ENCODE measurements at places on chromosomes 3 and 15.
A peak's percentile ranks its signal among the peaks of the same experiment; 100 is the strongest.

GRCh38 chr3:27464646-27465045 lies 19.5 kb downstream of the SLC4A7 start:
- no peak overlapping the region for H3K4me3 ChIP-seq
- no peaks in the 10 kb centered on the region for H3K27me3 ChIP-seq
- no peaks in the 10 kb centered on the region for H3K36me3 ChIP-seq
- H3K27ac ChIP-seq: no peak overlapping the region

DNA sequence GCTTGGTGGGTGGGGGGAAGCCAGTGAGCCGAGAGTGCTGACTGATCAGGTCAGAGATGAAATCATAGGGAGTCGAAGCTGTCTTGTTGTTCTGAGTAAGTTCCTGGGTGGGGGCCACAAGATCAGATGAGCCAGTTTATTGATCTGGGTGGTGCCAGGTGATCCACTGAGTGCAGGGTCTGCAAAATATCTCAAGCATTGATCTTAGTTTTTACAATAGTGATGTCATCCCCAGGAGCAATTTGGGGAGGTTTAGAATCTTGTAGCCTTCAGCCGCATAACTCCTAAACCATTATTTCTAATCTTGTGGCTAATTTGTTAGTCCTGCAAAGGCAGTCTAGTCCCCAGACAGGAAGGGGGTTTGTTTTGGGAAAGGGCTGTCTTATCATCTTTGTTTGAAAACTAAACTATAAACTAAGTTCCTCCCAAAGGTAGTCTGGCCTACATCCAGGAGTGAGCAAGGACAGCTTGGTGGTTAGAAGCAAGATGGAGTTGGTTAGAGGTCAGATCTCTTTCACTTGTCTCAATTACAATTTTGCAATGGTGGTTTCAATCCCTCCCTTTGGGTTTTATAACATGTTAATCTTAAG lies 18.7 kb upstream of the MTMR14 start:
- no peaks in the 10 kb centered on the region for H3K27me3 ChIP-seq
- no peaks in the 10 kb centered on the region for H3K4me1 ChIP-seq
- H3K27ac ChIP-seq: no peak overlapping the region
- no peaks in the 10 kb centered on the region for H3K36me3 ChIP-seq
- H3K4me3 ChIP-seq: no peak overlapping the region

GRCh38 chr3:175432376-175433025 lies 573.4 kb downstream of the NAALADL2 start:
- no peaks in the 10 kb centered on the region for H3K36me3 ChIP-seq
- H3K4me3 ChIP-seq: no peak overlapping the region
- no peak for DNase-seq
- H3K27me3 ChIP-seq: no peaks in the 10 kb centered on the region

GRCh38 chr15:94287794-94288246 lies 56.5 kb downstream of the MCTP2 start:
- H3K4me1 ChIP-seq: peaks cover 11% of the 10 kb centered on the region
- H3K27me3 ChIP-seq: no peaks in the 10 kb centered on the region
- peak overlapping the region; percentile 70 for H3K27ac ChIP-seq
- no peaks in the 10 kb centered on the region for H3K36me3 ChIP-seq
- peak; percentile 71 for DNase-seq

- H3K4me1 ChIP-seq: no peaks in the 10 kb centered on the region
- H3K36me3 ChIP-seq: no peaks in the 10 kb centered on the region
- no peaks in the 10 kb centered on the region for H3K27me3 ChIP-seq
Observed at GRCh38 chr3:129690406-129690805, 83.9 kb upstream of the PLXND1 start.

DNA sequence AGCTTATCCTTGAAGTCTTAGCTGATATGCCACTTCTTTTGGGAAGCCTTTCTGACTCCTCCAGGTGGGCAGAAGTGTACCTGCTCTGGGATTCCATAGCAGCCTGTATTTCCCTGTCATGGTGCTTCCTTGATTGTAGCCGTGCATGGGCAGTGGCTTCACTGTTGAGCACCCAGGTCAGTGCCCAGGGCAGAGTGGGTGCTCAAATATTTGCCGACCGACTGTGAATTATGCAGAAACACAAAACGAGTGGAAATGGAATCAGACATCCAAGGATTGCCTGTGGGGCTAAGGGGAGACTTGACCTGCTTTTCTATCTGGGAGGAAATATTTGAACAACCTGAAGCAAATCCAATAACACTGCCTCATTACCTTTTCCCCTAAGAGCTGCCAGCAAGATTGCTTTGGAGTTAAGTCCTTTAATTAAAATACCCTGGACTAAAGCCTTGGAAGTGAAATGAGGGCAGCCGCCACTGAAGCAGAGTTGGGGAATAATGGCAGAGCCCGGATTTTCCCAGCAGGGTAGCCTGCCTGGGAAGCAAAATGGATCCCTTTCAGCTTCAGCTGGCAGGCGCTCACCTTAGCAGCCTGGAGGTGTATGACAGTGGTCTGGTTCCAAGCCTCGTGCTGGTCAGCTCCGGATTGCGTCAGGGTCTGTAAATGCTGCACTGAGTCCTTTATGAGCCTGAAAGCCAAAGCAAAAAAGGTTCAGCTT lies 14.9 kb downstream of the ACOX2 start:
- H3K27me3 ChIP-seq: peaks cover 4% of the 10 kb centered on the region
- no peaks in the 10 kb centered on the region for H3K4me1 ChIP-seq
- H3K27ac ChIP-seq: no peak overlapping the region
- no peak for DNase-seq
- no peaks in the 10 kb centered on the region for H3K36me3 ChIP-seq

DNA sequence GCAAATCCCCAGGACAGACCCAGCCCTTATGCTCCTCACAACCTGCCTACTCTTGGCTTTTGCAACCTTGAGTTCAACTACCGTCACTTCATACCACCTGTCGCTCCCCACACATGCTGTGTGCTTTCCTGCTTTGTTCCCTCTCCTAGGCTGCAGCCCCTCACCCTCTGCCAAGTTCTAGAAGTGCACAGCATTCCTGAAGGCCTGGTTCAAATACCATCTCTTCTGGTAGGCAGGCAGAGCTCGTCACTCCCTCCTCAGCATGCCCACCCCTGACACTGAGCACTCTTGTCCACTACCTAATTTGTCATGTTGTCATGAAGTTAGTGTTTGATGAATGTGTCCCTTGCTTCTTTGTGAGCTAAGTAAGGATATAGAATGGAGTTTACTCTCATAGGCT lies 129.6 kb downstream of the SEMA6D start:
- no peaks in the 10 kb centered on the region for H3K4me1 ChIP-seq
- H3K27ac ChIP-seq: no peak overlapping the region
- H3K4me3 ChIP-seq: no peak overlapping the region

- DNase-seq: no peak
- no peak overlapping the region for H3K4me3 ChIP-seq
- H3K4me1 ChIP-seq: no peaks in the 10 kb centered on the region
Observed at GRCh38 chr3:40593351-40593750, 68.6 kb downstream of the ZNF621 start.

DNA sequence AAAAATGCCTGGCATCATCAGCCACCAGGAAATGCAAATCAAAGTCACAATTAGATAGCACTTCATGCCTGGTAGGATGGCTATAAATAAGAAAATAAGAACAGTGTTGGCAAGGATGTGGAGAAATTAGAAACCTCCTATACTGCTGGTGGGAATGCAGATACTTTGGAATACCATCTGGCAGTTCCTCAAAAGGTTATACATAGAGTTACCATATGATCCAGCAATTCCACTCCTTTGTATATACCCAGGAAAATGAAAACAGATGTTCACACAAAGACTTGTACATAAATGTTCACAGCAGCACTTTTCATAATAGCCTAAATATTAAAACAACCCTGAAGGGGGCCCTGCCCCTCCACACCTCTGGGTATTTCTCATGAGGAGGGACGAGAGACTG lies 13.7 kb downstream of the ACSBG1 start:
- no peak overlapping the region for H3K4me3 ChIP-seq
- no peak for DNase-seq
- peaks cover 3% of the 10 kb centered on the region for H3K4me1 ChIP-seq
- H3K27me3 ChIP-seq: no peaks in the 10 kb centered on the region
- no peak overlapping the region for H3K27ac ChIP-seq

DNA sequence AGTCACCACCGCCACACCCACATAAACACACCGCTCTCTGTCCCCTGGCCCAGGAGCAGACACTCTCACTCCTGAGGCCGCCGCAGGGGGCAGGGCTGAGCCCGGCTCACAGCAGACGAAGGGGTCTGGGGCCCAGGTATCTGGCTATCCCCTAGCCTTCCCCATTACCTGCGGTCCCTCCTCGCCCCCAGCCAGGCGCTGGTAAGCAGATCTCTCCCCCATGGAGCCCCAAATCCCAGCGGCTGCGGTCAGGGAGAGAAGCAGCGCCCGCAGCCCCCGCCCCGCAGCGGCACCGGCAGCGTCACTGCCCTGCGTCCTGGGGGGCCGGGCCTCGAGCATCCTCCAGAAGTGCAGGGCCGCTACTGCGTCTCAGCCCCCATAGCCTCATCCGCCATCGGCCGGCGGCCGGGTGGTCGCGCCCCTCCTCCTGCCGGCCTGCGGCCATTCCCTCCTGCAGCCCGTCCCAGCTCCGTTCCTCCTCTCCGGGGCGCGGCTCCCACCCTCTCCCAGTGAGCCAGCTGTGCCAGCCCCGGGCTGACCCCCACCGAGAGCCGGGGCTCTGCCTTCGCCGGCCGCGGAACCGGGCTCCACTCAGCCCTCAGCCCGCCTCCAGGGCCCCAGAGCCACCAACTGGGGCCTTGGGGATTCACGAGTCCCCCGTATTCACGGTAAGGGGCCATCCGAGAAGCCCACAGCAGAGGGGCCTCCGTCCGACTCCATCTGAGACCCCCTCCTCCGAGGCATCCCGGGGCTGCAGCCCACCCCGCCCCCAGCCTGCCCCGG lies 13.1 kb downstream of the TNK2 start:
- H3K4me3 ChIP-seq: peak overlapping the region; percentile 70
- peak; percentile 50 for DNase-seq
- H3K27ac ChIP-seq: peak overlapping the region; percentile 60
- H3K36me3 ChIP-seq: peaks cover 7% of the 10 kb centered on the region

GRCh38 chr15:94924971-94925598 lies 693.7 kb downstream of the MCTP2 start:
- no peaks in the 10 kb centered on the region for H3K36me3 ChIP-seq
- no peaks in the 10 kb centered on the region for H3K27me3 ChIP-seq
- no peak for DNase-seq
- no peak overlapping the region for H3K27ac ChIP-seq
- no peaks in the 10 kb centered on the region for H3K4me1 ChIP-seq

DNA sequence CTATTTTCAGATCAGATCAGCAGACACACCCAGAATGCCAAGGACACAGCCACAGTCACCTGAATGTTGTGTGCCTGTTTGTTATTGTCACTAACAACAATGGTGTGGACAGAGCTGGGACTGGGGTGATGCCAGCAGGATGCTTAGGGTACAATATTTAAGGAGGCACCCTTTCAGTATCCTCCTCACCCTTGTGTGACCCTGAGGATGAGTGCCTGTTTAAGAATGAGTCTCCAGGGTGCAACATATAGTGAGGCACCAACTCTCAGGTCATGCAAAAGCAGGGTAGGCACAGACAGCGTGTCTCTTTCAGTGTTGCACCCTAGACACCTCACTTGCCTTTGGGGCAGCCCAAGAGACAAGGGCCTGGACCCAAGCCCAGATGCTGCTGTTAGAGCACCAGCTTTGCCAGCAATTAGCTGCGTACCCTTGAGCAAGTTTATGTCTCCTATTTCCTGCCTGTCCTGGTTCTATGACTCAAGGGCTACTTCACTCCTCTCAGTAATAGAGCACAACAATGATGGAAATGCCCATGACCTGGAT lies 122.6 kb downstream of the AQP9 start:
- H3K27me3 ChIP-seq: no peaks in the 10 kb centered on the region
- peaks cover 9% of the 10 kb centered on the region for H3K4me1 ChIP-seq
- no peak overlapping the region for H3K4me3 ChIP-seq
- no peak for DNase-seq

DNA sequence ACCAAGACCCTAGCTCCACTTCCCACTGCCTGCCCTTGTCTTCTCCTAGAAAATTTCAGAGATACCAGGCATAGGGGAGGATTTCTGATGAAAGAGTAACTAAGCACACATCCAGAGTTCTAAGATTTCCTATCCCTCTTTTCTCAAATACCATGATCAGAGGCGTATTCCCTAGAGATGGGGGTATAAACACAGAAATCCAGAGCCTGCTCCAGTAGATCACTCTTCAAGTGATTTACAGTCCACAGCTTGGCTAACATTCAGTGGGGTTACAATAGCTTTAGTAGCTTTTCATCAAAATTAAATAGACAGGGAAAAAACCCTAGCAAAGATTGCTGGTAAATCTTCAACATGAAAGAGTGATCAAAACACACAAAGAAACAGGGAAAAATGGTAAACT lies 800.7 kb upstream of the GRM7 start:
- H3K4me3 ChIP-seq: no peak overlapping the region
- no peaks in the 10 kb centered on the region for H3K27me3 ChIP-seq
- H3K36me3 ChIP-seq: no peaks in the 10 kb centered on the region
- no peak overlapping the region for H3K27ac ChIP-seq
- no peaks in the 10 kb centered on the region for H3K4me1 ChIP-seq

DNA sequence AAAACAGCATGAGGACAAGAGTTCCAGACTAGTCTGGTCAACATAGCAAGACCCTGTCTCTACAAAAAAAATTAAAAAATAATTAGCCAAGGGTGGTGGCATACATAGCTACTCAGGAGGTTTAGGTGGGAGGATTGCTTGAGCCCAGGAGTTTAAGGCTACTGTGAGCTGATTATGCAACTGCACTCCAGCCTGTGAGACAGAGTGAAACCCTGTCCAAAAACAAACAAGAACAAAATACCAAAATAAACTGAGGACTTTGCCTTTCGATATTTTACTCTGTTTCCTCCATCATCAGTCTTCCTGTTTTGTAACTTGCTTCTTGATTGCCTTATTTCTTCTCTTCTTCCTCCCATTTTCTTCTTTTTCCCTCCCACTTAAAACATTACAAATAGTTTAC lies 504.4 kb downstream of the ROBO1 start:
- no peak overlapping the region for H3K27ac ChIP-seq
- no peak overlapping the region for H3K4me3 ChIP-seq
- no peaks in the 10 kb centered on the region for H3K36me3 ChIP-seq
- no peaks in the 10 kb centered on the region for H3K4me1 ChIP-seq

GRCh38 chr3:45746777-45747622 lies 49.3 kb downstream of the SLC6A20 start:
- no peak overlapping the region for H3K4me3 ChIP-seq
- peaks cover 43% of the 10 kb centered on the region for H3K36me3 ChIP-seq
- no peak for DNase-seq
- H3K27me3 ChIP-seq: no peaks in the 10 kb centered on the region
- H3K27ac ChIP-seq: no peak overlapping the region
- H3K4me1 ChIP-seq: no peaks in the 10 kb centered on the region

- H3K27ac ChIP-seq: no peak overlapping the region
- H3K27me3 ChIP-seq: no peaks in the 10 kb centered on the region
- peaks cover 11% of the 10 kb centered on the region for H3K4me1 ChIP-seq
Observed at GRCh38 chr3:60086811-60087210, 1037.0 kb upstream of the CFAP20DC start.

DNA sequence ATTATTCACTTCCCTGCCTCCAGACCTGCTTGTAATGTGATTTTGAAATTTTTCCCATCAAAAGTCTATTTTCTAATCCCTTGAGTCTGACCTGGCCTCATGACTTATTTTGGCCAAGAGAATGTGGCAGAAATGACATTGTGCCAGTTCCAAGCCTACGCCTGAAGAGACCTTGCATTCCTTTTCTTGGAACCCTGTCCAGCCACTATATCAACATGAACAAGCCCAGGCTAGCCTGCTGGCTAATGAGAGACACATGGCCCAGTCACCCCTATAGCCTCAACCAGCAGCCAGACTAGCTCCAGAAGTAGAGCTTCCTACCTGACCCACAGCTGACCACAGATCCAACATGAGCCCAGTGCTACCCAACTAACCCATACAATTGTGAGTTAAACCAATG lies 121.1 kb upstream of the ACP3 start:
- no peaks in the 10 kb centered on the region for H3K36me3 ChIP-seq
- H3K4me1 ChIP-seq: no peaks in the 10 kb centered on the region
- no peak for DNase-seq
- no peaks in the 10 kb centered on the region for H3K27me3 ChIP-seq

Measured in T-cell (primary cell).